ENCODE measurements at places on chromosomes 2 and 18.

DNA sequence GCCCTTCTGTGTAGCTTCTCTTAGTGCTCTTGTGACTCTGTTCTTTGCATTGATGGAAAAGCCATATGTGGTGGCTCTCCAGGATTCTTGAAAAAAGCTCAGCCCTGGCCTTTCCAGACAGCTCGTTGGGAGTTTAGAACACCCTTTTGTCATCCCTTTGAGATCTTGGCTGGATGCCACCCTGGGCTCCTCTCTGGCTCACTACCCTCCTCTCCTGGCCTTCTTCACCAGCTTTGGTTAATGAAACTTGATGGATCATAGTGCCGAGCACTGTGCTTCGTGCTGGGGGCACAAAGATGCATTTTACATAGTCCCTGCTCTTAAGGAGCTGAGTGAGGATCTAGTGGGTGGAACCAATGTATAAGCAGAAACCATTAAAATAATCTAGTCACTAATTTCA, 15.6 kb upstream of the FHOD3 start:
- DNase-seq: no peak

DNA sequence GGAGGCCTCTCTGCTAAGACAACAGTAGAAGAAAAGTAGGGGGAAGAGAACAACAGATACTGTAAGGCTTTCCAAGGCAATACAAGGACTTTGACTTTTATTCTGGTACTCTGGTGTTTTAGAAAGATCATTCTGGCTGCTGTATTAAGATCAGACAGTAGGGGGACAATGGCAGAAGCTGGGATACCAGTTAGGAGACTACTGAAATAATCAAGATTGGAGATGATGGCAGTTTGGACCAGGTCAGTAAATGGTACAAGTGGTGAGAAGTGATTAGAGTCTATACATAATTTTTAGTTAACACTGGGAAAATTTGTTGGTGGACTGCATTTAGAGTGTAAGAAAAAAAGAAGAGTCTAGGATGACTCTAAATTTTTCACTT, 139.7 kb downstream of the ROCK1 start:
- DNase-seq: peak; percentile 39

DNA sequence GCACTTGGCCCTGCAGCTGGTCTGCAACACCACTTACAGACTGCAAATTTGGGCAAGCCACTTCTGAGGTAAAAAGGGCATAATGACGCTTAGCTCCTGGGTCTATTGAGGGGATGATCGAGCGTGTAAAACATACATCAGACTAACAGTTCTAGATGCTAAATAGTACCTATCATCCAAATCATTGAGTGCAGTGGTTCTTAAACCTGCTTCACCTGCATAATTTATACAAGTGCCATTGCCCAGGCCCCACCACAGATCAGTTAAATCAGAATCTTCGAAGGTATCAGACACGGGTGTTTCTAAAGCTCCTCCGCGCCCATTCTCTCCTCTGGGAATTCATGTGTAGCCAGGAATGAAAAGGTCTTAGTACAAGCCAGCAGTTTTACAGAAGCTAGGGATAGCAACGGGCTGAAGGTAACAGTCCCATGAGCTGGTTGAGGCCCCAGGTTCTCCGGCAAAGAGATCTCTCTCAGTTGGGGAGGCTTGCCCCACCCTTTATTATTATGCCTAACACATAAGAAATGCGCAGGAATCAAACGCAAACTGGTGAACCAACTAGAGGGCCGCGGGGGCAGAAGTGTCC, 737 bp upstream of the RNF181 start:
- DNase-seq: no peak

DNA sequence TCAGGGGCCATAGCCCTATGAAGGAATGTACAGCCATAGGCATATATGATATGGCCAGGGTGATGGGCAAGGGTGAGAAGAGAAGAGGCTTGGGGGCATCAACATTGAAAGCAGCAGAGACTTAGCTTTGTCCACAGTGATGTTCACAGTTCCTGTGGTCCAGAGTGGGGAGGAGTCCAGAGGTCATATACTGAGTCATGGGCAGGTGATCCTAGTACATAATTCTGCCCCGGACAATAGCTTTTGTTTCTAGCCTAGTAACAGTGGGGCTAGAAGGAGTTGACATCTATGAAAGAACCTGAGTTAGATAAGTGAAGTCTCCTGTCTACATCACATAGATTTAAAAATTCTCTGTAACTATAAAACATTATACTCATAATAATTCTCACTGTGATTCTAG, 496.3 kb upstream of the TNP1 start:
- DNase-seq: no peak

DNA sequence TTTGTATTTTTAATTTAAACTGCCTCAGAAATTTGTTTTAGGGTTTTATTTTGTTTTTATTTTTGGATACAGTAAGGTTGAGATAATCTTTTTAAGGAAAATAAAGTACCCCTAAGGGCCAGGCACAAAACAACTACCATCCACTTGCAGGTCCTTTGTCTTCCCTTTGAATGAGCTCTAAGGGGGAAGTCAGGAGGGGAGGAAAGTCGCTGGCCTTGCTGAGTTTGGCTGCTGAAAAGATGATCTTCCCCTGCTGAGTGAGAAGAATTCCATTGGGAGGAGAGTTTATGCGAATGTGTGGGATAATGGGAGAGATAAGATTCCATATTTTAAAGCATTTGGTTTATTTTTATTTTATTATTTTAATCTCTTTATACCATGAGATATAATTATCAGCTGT, 100.7 kb downstream of the ARHGAP15 start:
- DNase-seq: no peak

DNA sequence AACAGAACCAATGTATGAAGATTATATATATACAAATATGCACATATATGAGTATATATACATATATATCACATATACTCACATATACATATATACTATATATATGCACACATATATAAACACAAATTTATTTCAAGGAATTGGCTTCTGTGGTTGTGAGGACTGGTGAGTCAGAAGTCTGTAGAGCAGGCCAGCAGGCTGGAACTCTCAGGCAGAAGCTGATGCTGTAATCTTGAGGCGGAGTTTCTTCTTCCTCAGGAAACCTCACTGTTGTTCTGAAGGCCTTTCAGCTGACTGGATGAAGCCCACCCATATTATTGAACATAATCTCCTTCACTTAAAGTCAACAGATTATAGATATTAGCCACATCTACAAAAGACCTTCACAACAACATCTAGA, 143.9 kb upstream of the CREB1 start:
- DNase-seq: no peak

DNA sequence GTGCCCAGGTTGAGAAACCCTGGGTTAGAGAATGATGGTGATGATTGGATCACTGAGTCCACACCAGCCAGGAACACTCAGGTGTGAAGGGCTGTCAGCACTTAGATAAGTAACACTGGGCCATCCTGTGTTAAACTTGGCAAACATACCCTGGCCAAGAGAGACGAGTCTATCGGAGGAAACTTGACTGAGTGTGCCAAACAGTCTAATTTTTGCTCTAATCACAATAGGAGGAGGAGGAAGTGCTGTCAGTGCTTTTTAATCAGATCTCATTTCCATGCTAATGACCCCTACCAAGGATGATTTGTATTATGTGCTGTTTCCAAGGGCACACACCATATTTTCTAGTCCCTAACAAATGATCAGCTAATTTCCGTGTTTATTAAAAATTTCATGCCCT, 63.8 kb upstream of the SEC11C start:
- DNase-seq: no peak

DNA sequence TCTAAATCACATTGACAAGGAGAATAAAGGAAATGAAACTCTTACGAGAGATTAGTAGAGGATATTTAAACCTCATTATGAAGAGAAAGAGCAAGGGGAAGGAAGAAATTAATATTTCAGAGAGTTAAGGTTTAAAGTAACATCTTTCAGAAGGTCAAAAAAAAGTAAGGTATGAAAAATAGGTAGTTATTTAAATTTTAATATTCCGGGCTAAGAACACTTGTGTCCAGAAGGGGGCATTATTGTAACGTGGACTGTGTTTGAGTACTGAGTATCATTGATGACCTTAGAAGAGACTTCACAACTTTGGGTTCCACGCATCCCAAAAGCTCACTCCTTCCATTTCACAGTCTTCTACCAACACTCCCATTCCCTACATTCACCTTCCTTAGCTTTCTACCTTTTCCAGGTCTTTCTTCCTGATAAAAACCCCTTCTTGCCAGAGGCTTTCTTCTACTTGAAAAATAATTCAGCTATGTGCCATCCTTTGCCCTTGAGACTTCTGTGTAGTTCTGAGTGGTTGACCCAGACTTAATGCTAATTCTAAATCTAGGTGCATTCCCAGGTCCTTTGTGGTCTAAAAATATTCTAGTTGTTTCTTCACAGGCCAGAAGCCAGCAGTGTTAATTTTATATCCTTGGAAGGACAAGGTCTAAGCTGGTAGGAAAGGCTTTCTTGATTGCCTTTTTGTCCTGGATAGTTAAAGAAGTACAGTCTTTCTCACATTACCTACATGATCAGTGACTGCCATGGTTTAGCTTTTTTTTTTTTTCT, 16.5 kb downstream of the DYNC1I2 start:
- no peak for DNase-seq

- DNase-seq: no peak
Observed at GRCh38 chr2:31141443-31142085, 3.3 kb upstream of the GALNT14 start.

- no peak for DNase-seq
Observed at GRCh38 chr2:71555798-71556454, 102.6 kb downstream of the DYSF start.

- no peak for DNase-seq
Observed at GRCh38 chr18:31255953-31256352, 62.0 kb upstream of the DSG1 start.

DNA sequence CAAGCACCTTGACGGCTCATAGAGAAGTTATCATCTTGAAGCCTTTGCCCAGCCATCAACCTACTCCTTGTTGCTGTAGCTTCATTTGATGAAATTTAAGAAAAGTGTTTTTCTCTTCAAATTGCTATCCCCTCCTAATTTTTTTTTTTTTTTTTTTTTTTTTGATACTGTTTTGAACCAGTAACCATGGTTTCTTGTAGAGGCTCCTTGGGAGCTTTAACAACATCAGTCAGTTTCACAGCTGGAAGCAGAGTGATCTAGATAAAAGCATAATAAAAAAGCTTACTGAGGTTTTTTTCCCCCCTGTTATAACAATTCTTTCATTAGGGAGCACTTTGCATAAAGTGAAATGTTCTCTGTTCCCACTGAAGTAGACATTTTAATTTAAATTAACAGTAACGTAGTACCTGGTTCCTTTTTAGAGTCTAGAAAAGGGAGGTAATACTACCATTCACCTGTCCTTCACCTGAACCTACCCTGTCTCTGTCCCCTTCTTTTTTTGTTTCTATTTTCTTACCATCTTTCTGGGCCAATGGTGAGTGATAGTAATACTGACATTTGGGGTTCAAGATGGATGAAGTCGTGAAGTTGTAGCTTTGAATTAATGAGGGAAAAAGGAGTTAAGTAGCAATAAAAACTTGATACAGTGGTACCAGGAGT, 101.5 kb downstream of the NCOA1 start:
- no peak for DNase-seq

DNA sequence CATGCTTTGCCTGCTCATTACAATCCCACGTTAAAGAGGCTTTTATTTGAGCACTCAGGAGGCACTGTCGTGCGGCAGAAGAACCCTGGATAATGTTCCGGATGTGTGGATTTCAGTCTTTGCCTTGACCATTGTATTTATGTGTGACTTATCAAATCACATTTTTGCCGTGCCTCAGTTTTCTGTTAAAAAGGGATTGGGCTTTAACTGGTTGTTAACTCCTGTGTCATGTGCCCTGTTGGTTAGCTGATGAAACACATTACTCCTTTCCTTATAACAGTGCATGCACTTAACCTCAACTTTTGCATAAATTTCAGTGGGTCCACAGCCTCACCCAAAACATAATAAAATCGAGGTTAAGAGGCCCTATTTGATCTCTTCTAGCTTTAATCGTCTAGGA, 52.7 kb downstream of the NAB1 start:
- DNase-seq: no peak

GRCh38 chr18:67281746-67282145, 234.8 kb downstream of the DSEL start:
- no peak for DNase-seq

GRCh38 chr2:235433860-235434259, 60.0 kb upstream of the AGAP1 start:
- DNase-seq: no peak

- peak; percentile 58 for DNase-seq
Observed at GRCh38 chr2:98134172-98135005, 47.4 kb downstream of the VWA3B start.

DNA sequence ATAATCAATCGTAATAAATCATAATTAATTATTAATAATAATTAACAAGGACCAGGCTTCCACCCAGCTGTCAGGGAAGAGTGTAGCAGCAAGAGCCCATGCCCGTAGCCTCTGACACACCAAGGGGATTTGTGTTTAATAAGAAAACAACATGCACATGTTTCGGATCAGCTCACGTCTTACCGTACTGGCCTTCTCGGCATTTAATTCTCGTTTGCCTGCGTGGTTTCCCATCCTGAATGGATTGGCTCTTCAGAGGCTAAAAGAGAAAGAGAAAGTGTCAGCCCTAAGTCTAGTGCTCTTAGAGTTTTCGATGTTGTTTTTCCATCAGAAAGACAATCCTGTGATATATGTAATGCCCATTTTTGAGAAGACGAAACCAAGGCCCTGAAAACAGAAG, 27.6 kb downstream of the MBP start:
- DNase-seq: no peak

DNA sequence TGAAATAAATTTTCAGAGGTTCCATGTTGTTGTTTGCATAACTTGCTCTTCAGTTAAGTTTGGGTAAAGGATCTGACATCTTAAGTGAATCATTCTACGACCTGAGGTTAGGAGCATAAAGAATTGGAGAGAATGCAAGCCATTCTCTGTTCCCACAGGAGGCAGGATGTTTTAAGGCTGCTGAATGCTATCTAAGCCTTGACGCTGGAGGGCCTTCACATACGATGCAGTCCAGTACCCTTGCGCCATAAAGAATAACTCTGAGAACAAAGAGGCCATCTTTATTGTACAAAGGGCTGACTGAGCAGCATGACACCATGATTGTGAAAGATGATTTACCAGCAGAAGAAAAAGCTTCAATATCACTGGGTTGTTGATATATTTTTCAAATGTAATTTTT, 198.4 kb downstream of the NYAP2 start:
- peak; percentile 10 for DNase-seq

- DNase-seq: no peak
Observed at GRCh38 chr2:191968120-191968519, 121.2 kb upstream of the CAVIN2 start.
